Activated effector memory CD4-positive, alpha-beta T cell treated with anti-CD3 and anti-CD28 coated beads, Interleukin-2, amount 50 U/mL, for 16 hours (primary cell): ENCODE measurements at places on chromosomes 3 and 15.

DNA sequence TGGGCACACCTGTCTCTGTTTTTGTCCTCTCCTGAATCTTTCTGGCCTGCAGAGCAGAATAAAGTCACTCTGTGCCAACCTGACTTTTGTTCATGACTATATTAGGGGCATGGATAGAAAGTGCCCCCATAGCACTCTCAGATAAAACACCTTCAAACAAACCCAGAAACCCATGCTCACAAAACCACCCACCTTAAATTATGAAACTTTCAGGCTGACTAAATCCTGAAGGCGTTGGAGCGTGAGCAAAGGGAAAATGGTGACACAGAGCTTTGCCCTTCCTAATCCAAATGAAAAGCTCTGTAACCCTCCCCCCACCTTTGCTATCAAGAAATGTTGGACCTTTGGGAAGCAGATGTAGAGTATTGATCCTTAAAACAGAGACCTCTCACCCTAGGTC is 138.9 kb downstream of the IGF1R start:
- no peak for DNase-seq

DNA sequence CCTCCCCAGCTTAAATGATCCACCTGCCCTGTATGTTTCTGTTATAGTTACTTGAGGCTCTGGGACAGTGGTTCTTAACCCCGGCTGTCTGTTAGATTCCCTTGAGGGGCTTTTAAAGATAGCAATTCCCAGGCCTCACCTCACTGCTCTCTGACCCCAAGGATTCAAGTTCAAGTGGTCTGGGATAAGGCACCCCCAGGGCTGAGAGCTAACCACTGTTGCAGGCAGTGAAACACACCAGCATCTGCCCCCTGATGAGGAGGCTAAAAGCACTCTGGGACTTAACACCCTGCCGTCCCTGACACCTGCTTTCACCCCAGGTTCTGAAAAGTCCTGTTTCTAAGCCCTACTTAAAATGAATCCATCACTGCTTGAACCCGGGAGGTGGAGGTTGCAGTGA is 103.7 kb downstream of the LRRK1 start:
- no peak for DNase-seq

GRCh38 chr15:75731248-75732151 is 18.9 kb upstream of the CSPG4 start:
- peak; percentile 51 for DNase-seq

- no peak for DNase-seq
Observed at GRCh38 chr15:84899750-84900149, 15.3 kb downstream of the SLC28A1 start.

DNA sequence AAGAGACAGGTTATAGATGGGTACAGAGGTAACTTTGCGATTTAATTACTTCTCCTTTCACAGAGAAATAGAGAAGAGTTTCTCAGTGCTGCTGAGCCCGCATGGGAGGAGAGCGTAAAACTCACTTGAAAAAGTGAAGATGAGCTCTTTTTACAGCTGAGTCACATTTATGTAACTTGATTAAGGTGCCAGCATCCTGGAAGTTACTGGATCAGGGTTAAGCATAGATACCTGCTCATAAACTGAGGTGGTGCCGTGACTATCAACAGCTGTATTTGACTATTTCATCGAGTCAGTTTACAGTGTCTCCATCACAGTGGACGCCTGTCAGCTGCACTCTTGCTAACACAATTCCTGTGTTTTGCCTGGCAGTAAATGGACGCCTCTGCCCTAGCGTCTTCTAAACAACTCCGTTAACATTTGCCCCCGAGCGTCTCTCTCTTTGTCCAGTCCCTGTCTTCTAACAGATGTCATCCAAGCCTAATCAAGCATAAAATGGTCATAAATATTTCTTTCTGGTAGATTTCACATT is 414.6 kb downstream of the FOXP1 start:
- no peak for DNase-seq

DNA sequence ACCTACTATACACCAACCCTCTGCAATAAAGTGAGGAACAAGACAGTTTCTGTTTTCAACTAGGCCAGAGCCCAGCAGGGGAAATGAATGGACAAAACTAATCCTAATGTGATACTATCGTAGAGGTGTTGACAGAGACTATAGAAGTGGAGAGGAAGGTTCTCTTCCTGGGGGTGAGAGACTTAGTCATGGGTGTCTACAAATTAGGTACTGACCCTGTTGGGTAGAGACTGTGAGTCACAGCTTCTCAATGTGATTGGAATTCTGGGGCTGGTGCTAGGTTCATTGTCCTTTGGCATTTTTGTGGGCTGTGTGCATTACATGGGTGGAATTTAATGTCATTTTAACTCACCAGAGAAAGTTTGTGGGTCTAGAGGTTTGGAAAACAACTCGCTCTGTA is 79.3 kb downstream of the ADAMTSL3 start:
- DNase-seq = no peak

DNA sequence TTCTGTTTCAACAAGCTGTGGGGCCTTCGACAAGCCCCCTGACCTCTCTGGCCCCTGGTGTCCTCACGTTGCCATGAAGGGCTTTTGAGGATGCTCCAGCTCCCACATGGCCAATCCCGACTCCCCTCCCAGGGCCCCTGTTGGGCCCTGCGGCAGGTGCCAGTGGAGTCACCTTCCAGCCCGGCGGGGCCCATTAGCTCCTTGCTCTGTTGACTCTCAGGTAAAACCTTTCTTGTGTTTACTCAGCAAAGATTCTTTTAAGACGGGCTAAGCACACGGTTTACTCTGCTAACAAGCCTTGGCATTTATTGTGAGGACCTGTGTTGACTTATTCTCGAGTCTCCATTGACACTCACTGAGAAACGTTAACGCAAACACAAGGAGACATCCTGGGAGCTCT is 15.0 kb downstream of the RPLP1 start:
- DNase-seq = no peak

GRCh38 chr3:20930034-20930433 is 744.0 kb upstream of the SGO1 start:
- DNase-seq = no peak

DNA sequence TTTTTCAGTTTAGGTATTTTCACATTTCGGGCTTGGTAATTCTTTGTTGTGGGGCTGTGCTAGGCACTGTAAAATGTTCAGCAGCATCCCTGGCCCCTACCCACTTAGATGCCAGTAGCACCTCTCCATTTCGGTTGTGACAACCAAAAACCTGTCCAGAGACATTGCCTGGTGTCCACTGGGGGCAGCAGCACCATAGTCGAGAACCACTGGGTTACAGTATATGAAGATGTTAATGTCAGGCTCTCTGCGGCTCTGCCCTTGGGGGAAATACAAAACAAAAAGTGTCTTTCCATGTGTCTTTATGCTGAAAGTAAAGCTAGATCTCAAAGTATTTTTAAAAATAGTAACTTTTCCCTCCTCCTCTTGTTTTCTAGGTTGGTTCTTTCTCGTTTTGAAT is 177.2 kb downstream of the ITPR1 start:
- no peak for DNase-seq

DNA sequence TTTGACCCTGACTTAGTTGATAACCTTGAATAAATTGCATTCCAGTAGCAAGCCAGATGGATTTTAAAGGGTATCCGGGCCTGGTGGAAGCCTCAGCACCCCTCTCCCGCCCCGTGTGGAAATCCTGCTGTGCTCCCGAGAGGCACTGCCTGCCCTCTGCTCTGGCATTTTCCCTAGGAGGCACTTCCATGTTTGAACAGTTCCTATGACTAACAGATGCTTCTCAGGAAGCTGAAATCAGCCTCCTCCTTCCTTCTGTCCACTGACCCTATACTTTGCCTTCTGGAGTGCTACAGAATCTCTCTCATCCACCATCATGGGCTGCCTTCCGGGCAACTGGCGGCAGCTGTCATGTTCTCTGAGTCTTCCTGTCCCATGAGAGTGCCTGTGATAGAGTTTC is 90.8 kb downstream of the GABRG3 start:
- DNase-seq = no peak

DNA sequence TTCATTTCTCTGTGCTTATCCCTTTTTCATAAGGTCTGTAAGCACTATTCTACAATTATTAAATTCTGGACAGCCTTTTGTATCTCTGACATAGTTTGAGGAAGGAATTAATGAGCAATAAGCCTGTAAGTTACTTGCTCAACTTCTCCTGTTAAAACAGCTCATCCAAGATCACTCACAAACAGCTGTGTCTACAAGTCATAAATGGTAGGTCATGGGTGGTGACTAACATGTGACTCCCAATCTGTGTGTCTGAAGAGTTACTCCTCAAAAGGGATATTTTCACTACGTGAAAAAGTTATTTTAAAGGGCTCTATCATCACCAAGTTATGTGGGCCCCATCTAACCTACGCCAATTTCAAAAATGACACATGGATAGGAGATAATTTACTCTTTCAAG is 145.2 kb upstream of the CBLB start:
- no peak for DNase-seq

- no peak for DNase-seq
Observed at GRCh38 chr3:24828551-24828950, 333.9 kb upstream of the THRB start.

DNA sequence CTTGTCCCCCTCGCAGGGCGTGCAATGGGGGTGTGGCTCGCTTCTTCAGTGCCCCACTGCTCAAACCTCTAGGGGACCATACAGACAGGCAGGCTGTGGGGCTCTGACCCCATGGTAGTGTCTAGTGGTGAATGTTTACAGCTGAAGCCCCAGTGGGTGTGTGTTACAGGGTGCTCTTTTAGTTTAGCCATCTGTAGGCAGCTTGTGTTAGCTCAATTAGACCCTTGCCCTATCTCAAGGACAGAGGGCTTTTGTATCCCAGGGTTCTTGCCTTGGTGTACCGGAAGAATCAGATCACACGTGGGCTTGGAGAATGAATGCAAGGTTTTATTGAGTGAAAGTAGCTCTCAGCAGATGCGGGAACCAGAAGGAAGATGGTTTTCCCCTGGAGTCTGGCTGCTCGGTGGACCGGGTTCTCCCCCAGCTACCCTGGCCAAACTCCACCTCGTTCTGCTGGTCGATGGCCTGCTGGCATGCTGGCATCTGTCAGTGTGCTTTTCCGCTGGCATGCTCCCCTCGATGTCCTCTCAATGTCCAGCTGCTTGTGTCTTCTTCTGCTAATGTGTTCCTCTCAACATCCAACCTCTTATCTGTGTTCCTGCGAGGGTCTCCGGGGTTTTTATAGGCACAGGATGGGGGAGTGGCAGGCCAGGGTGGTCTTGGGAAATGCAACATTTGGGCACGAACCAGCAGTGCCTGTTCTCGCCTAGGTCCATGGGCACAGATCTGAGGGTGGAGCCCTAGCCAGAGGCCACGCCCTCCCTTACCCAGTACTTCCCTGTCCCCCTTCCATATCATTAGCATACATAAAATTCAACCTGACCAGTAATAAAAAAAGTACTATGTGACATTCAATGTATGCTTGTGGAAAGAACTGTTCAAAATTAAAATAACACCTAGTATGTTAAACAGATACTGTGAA is 6.6 kb downstream of the SPCS1 start:
- DNase-seq = no peak

DNA sequence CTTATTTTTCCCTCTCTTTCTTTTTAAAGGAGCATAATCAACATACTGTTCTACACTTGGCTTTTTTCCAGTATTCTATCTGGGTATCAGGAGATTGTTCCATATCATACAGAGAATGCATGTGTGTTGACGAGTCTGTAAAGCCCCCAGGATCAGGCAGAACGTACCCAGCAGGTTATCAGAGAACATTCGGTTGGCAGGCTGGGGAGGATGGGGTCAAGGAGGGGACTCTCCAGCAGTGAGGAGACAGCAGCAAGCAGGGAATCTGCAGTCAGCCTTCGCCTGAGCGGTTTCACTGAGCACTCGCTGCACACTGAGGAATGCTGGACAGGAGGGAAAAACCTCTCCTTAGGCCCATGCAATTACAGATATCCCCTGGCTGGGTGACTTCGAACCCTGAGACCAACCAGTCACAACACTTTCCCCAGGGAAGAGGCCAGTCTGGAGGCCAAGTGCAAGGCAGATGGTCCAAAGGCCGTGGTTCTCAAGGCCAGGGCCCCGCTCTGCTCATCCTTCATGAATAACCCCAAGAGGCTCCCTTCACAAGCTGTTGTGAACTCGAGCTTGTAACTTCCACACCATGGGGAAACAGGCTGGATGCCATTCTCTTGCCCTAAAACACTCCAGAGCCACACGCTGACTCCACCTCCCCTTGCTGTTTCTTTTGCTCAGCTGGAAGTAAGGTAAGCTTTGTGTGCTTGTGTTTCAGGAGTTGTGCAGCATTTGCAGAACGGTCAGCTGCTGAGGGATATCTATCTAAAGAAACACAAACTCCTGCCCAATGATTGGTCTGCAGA is 60.1 kb downstream of the PXYLP1 start:
- DNase-seq = no peak

GRCh38 chr3:127796831-127797150 is 25.5 kb downstream of the MGLL start:
- DNase-seq = peak; percentile 49

- no peak for DNase-seq
Observed at GRCh38 chr3:136291302-136291701, 41.2 kb downstream of the PCCB start.

DNA sequence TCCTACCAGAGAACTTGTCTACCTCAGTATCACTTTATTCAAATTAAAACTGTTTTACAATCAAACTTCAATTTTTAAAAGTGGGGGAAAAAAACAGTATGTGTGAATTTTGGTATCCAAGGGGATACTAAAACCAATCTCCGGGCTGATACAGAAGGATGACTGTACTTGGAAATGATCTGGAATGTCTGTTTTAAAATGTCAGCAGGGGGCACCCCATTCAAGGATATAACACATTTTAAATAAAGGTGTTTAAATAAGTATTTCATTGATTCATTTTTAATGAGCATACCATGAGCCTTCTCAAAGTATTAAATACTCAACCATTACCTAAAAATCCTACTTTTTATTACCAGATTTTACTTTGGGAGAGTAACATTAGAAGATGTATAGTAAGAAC is 67.9 kb downstream of the ULK4 start:
- DNase-seq = no peak

- DNase-seq = no peak
Observed at GRCh38 chr15:78265752-78266224, 1.4 kb downstream of the DNAJA4 start.

- DNase-seq = no peak
Observed at GRCh38 chr3:111787556-111788463, 71.3 kb upstream of the PHLDB2 start.

GRCh38 chr15:36109943-36110658 is 469.3 kb upstream of the CDIN1 start:
- DNase-seq = no peak

GRCh38 chr3:131501949-131502348 is 822 bp downstream of the MRPL3 start:
- no peak for DNase-seq

GRCh38 chr3:179591313-179591712 is 13.1 kb downstream of the MRPL47 start:
- no peak for DNase-seq

- no peak for DNase-seq
Observed at GRCh38 chr15:59741274-59741906, 52.3 kb upstream of the BNIP2 start.

- no peak for DNase-seq
Observed at GRCh38 chr15:87293031-87293430, 963.5 kb downstream of the NTRK3 start.

DNA sequence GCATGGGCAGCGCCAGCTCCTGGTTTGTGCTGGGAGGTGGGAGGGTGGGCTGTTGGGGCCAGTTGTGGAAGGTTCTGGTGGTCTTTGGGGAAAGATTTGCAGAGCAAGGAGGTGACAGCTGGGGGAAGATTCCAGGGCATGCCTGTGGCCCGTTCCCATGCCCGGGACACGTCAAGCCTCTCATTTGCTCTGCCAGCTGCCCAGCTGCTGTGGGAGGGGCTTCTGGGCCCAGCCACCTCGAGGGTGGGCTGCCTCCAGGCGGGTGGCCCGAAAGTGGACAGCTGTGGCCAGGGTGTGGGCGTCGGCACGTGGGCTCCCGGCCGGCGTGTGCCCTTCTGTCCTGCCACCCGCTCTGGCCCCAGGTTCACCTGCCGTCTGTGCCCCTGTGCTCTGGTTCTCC is 17.2 kb downstream of the PLXNA1 start:
- no peak for DNase-seq

- no peak for DNase-seq
Observed at GRCh38 chr3:173135059-173135458, 6.0 kb downstream of the SPATA16 start.
